NCI-H460 (cell line): ENCODE measurements at places on chromosomes 1 and 21. TPM values are rescaled to one million over a fixed set of nuclear protein-coding genes. Genes with fewer than 3 reads are reported as not detected.

DNA sequence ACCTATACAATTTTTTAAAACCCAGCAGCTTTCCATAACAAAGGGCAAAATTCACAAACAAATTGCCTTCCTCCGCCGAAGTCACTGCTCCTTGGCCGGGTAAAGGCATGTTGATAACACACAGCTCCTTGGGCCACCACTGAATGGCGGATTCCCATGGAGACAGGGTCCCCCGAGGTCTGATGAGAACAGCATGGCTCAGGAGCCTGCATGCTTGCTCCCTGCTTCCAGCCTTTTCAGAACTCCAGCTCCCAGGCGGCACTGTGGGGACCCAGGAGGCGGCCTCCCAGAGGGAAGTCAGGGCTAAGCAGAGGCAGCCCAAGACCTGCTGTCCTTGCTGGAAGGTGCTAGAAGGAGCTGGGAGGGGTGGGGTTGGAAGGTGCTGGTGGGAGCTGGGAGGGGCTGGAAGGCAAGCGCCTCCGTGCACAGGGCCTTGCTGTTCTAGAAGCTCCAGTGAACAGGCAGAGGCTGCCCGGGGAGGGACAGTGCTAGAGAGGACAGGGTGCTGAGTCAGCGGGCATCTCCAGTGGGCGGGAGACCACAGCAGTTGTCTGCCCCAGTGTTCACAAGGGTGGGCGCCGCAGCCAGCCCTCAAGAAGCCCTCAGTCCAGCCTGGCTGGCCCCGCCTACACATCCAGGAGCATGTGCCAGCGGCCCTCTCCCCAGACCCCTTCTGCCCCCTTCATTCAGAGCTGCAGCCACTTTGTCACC lies 35.1 kb downstream of the PRDM16 start:
- DNase-seq, result no peak

DNA sequence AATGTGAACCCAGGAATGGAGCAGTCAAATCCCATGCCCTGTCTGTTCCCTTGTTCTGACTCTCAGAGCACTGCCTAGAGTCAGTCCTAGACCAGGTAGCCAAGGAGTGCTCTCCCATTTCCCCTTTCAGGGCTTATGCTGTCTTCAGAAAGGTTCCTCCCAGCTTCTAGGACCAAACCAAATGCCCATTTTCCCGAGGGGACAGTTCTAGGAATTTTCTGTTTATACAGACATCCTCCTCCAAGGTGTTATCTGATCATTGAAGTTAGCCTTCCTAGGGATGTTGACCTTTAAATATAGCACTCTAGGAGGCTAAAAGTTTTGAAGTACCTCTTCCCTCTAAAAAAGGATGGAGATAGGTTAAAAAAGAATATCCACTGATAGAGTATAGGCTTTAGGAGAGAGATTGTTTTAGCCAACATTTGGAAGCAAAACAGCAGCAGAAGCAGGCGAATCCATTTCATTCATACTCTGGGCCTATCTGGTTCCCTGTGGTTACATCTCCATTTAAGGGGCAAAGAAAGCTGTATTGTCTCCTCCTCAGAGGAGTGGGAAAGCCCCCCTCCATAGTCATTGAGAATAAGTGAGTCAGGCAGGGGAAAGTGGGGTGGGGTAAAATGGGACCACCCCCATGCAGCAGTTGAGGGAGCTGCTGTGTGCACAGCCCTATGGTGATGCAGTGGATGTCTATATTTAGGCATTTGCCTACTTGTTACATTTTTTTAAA lies 126.5 kb downstream of the SPATA46 start:
- no peak for DNase-seq

DLGAP3 gene
- 0.02 TPM in 1 of 2 replicates, not detected in the other for total RNA-seq

ZNF648 gene
- not detected in 2 replicates for total RNA-seq
